ENCODE measurements at places on chromosomes 16 and 17.
A peak's percentile ranks its signal among the peaks of the same experiment; 100 is the strongest.

GRCh38 chr17:31248986-31249834 lies 47.8 kb downstream of the OMG start:
- no peak for DNase-seq

DNA sequence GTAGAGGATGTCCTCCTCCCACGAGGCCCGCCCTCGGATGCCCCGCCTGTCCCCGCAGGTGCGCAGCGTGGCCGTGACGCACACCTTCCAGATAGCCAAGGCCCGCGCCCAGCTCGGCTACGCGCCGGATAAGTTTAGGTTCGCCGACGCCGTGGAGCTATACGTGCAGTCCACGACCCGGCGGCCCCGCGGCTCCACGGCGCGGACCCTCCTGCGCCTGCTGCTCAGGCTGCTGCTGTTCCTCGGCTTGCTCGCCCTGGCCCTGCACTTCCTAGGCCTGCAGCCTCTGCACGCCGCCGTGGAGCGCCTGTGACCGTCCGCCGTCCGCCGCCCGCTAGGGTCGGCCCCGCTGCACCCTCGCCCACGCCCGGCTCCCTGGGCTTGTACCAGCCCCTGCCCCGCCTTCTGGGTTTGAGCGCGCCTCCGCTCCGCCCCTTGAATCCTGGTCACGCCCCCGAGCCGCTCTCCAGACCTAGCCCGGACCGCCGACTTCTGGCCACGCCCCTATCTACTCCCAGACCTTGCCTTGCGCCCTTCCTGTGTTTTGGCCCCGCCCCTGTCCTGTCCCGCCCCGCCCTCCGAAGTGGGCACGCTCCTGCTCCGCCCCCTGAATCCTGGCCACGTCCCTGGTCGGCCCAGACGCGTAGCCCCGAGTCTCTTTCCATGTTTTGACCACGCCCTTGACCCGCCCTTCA lies 15.8 kb upstream of the EEF2K start:
- DNase-seq, result peak; percentile 49

DNA sequence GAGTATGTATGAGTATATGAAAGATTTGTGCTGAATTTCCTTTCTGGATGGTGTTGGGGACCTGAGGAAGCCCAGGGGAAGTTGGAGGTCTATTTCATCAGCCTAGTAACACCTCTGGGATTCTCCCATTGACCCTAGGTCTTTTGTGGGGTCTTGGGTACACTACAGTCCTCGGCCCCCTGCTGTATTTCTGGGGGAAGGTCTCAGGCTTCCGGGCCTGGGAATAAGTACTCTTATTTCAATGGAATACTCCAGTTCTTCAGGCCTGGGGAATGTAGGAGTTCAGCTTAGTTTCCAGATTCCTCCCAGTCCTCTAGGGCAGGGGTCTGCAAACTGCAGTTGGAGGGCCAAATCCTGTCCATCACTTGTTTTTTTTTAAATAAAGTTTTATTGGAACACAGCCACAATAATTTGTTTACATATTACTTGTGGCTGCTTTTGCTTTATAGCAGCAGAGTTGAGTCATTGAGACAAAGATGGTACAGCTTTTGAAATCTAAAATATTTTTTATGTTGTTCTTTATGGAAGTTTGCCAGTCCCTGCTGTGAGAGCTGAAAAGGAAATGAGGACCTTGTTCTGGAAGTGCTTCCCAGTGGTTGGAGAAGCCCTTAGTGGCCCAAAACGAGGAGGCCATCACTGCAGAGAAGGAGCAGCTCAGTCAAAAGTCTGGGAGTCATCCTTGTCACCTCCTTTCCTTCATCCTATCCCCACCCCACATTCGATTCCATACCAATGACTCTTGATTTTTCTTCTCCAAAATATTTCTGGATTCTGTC lies 142.5 kb upstream of the HS3ST2 start:
- no peak for DNase-seq

GRCh38 chr17:49728425-49728824 lies 20.7 kb upstream of the SLC35B1 start:
- no peak for DNase-seq

- no peak for DNase-seq
These were observed 3.0 kb upstream of the DLX3 start for GRCh38 chr17:49997773-49998703.

DNA sequence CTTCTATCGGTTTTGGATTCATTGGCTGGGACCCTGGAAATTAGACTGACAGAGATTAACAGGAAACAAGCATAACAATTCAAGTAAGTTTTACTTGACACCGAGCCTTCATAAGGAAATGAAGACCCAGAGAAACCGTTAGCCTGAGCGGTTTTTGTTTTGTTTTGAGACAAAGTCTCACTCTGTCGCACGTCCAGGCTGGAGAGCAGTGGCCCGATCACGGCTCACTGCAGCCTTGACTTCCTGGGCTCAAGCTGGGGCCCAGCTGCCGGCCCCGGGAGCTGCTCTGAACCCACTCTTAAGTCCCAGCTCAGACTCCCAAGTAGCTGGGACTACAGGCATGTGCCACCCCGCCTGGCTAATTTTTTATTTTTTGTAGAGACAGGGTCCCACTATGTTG lies 321.3 kb downstream of the SEC14L1 start:
- DNase-seq, result no peak

GRCh38 chr16:68296291-68296690 lies 14.5 kb downstream of the SLC7A6OS start:
- DNase-seq, result no peak

DNA sequence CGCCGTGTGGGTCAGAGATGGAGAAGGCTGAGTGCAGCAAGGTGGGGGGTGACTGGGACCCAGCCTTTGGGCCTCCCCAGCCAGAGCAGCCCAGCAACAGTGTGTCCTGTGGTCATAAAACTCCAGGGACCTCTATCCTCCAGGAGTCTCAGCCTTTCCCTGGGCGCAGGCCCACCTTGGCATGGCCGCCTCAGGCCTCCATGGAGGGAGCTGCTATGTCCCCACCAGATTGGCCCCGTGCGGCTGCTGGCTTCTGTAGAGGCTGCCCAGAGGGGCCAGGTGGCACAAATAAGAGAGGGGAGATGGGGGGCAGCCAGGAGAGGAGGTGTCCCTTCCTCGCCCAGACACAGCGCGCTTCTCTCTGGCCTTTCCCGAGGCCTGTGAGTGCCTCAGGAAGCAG lies 2.6 kb upstream of the SYNGR3 start:
- no peak for DNase-seq

GRCh38 chr17:39667945-39668924 lies at the start of gene PNMT:
TSS of gene PNMT (plus strand) at chr17:39668453. CDS start at chr17:39668476, 23 bp downstream.
- DNase-seq, result no peak

- DNase-seq, result no peak
These were observed 10.6 kb downstream of the CCDC102A start for GRCh38 chr16:57525761-57526160.

GRCh38 chr17:81368161-81369022 lies 26.9 kb upstream of the BAHCC1 start:
- DNase-seq, result no peak

DNA sequence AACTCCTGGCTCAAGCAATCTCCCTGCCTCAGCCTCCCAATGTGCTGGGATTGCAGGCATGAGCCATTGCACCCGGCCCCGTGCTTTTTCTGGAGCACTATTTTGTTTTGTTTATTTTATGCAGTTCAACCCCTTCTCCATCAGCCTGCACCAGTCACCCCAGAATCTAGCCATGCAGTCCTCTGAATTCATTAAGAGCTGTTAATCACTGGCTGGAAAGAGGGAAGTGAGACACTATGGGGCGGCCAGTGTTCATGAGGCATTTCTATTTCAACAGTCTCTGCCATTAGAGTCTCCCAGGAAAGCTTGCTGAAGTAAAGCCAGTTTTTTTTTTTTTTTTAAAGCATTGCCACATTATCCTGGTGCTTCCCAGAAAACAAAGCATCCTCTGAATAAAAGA lies 1.7 kb downstream of the VWA3A start:
- DNase-seq, result no peak

GRCh38 chr17:14748036-14748710 lies 447.3 kb downstream of the HS3ST3B1 start:
- DNase-seq, result no peak

DNA sequence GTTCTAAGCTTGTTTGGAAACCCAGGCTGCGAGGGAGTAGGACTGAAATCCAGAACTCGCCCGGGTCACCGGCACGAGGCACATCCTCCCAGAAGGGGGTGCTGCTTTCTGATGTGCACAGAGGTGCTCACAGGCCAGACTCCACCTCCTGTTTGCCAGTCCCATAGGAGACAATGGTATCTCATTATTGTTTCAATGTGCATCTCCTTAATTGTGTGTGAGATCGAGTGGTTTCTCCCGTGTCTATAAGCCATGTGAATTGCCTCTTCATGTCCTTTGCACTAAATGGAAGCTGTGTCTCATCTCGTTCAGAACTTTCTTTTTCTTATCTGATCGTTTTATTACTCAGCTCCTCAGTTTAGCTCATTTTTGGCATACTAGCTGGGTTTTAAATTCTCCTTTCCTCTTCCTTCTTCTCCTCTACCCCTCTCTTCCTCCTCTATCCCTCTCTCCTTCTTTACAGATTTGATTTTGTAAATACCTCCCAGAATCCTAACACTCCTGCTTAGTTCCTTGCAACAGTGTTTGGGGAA lies 32.1 kb upstream of the PRKCB start:
- no peak for DNase-seq

DNA sequence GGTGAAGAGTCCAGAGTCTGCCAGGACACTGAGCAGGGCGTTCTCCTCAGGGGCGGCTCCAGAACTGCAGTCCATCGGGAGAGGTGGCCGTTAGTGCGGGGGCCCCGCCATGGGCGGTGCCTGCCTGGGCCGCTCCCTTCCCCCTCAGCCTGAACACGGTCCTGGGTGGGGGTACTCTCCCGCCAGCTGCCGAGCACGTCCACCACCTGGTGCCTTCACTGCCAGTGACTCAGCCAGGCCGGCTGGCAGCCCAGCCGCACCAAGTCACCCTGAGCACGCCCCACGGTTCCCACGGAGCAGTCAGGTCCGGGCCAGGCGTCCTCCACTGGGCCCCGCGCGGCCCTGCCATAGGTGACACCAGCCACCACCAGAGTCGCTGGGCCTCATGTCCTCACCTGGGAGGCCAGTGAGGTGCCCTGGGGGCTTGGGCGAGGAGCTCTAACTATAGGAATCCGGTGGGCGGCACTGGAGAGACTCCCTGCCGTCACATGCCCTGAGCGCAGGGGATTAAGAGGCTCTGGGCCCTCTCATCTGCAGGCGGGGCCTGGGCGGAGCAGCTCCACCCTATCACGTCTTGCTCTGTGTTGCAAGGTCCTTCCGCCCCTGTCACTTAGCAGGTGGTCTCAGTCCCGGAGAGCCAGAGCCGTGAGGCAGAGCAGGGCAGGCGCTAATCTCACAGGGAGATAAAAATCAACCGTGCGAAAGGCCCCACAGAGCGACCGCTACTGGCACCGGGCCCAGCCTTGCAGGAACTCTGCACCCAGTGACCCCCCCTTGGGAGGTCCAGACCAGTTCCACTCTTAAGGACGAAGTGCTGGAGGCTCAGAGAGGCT lies 14.3 kb downstream of the PIEZO1 start:
- no peak for DNase-seq

GRCh38 chr16:9898124-9898523 lies 284.1 kb downstream of the GRIN2A start:
- no peak for DNase-seq

- DNase-seq, result no peak
These were observed 667.4 kb upstream of the SALL1 start for GRCh38 chr16:51818342-51818944.
